ENCODE measurements at places on chromosomes 6 and 20.

DNA sequence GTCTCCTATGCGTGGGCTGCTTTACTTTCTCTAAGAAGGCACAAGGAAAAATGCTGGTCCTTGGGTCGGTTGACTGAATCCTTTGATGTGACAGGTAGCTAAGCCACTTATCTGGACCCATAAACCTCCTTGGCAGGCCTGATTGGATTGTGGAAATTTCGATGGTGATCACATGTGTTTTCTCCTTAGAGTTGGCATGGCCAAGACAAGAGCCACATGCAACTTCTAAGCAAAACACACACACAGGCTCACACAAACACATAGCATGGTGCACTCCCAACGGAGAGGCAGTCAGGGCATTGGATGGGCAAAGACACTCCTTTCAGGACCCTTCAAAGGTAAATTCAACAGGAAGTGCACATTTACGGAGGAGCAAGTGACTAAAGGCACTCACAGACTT lies 95.2 kb downstream of the PSMG4 start:
- no peak for DNase-seq

DNA sequence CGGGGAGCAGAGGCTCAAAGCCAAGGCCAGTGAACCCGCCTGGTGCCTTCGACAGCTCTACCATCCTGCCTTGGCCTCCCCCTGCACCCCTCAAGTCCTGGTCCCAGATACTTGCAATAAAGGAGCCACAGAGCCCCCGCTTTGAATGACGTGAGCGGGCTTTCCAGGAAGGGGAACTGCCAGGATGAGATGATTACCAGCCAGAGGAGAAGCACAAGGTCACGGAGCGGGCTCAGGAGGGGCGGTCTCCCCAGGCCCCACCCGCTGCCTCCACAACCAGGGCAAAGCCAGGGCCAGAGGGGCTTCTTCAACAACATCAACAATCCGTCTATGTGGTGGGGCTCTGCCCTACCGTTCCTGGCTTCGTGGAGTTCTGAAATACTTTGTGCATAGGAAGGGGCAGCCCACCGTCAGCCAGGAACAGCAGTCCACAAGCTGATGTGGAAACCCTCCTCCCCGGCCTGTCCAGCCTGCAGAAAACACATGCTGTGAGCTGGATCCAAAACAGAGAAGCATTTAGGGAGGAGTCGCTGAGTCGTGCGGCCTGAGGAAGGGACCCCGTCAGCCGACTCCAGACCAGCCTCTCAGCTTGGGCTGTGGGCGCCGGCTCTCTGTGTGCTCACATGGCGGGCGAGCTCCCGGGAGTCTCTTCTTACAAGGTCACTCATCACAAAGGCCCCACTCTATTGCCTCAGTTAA lies 392.5 kb downstream of the CDH4 start:
- no peak for DNase-seq

- DNase-seq: no peak
Measured at GRCh38 chr6:139520321-139520768, 145.9 kb upstream of the CITED2 start.

GRCh38 chr20:21705575-21706260 lies at the start of gene PAX1:
Gene PAX1, plus strand, starts transcription at chr20:21705664. Its CDS starts 49 bp downstream, at chr20:21705713.
- no peak for DNase-seq

- DNase-seq: no peak
Measured at GRCh38 chr20:33306228-33306627, 23.2 kb downstream of the BPIFB1 start.

DNA sequence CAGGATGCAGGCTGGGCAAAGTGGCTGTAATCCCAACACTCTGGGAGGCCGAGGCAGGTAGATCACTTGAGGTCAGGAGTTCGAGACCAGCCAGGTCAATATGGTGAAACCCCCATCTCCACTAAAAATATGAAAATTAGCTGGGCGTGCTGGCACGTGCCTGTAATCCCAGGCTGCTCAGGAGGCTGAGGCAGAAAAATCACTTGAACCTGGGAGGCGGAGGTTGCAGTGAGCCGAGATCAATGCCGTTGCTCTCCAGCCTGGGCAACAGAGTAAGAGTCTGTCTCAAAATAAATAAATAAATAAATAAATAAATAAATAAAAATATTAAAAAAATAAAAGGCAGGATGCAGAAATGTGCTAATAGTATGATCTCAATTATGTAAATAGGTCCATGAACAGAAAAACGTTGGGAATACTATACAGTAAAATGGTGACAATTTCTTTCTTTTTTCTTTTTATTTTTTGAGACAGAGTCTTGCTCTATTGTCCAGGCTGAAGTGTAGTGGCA lies 8.4 kb upstream of the CBFA2T2 start:
- DNase-seq: no peak

GRCh38 chr20:57259938-57260921 lies 6.2 kb downstream of the BMP7 start:
- no peak for DNase-seq

GRCh38 chr20:19453410-19453809 lies 241.0 kb downstream of the SLC24A3 start:
- no peak for DNase-seq

DNA sequence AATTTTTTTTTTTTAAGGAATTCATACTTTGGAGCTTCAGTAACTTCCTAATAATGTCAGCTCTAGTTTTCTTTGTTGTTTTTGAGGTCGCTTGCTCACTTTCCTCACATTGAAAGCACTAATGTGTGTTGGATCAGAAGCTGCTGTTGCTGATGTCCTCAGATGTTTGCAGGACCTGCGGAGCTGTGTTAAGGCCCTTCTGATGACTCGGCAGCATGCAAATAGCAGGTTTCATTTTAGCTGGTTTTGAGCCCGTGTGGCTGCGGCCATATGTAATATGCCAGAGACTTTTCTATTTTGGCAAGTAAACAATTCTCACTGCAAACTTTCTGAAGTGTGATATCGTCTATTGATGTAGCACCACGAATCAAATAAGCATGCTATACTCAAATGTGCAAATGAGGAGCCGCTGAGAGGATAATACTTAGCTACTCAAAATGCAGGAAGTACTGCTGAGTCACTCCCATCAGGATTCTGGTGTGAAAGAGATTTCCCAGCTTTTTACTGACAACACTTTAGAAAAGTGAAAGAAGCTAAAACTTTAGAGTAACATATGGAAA lies 187.8 kb downstream of the SASH1 start:
- no peak for DNase-seq

DNA sequence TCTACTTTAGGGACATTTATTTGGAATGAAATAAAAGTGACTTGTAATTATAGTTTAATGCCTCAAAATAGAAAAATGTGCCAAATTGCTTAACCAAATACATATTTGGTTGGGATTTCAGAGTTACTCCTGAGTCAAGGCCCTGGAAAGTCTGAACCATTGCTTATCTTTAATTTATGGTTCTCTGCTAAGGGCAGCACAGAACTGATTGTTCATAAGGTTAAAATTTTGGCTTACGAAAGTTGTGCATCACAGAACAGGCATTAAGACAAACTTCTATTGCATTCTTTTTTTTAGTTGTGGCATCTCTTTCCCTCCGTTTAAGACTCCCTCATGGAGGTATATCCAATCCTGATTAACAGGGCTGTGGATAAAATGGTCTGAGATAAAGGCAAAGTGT lies 92.2 kb upstream of the TENT5A start:
- DNase-seq: no peak

DNA sequence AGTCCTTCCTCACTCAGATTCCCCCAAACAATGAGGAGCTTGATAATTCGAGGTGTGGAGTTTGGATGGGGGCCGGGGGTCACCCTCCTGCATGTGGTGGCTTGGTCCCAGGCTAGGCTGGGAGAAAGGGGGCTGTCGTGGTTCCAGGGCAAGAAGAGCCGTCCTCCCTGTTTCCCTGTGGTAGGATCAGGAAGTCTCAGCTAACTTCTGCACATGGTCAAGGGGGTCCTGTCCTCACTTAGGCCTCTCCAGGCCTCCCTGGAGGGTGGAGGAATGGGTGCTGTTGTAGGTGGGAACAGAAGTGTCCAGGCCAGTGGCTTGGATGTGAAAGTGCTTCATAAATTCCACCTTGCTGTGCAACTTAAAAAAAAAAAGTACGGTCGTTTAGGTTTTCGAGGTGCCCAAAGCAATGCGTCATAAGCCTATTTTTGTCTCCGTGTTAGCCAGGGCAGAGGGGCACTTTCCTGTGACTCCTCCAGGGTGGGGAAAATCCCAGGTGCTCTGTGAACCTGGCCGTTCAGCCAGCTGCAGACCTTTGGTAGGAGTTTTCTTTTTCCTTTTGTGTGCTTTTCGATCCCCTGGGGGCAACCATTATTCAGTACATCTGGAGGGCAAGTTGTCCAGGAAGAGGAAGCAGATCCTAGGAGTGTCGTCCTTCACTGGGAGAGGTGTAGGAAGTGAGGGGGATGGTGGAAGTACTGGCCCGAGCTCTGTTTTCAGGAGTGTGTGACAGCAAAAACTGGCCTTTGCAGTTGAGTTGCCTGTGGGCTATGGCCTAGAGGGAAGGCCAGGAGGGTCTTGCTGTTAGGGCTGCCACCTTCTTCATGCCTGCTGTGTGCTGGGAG lies 9.6 kb downstream of the IGF2R start:
- DNase-seq: no peak

DNA sequence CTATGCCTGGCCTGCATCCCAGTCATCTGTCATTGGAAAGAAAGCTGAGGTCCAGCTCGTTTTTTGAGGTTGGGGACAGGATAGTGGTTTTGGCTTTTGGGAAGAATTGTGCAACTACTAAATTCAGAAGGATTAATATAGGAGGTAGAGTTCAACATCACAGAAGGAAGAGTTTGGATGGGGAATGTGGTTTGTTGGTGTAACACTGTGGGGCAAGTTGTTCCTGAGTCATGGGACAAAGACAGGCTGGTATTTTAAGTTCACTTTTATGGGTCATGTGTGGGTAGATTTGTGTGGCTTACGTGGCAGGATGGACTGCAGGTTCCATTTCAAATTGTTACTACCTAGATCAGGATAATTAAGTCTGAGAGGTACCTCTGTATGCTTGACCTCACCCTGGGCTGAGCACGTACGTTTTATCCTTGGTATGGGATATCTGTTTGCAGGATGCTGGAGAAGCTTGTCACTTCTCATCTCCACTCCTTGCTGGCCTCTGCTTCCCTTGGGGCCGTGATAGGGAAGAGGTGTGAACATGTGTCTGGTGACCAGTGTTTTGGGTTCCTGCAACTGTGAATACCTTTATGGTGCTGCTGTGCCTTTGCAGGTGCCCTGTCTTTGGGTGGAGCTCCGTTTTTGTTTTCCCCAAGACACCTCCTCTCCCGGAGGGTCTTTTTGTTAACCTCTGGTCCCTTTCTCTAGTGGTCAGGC lies 177.6 kb downstream of the JARID2 start:
- no peak for DNase-seq

DNA sequence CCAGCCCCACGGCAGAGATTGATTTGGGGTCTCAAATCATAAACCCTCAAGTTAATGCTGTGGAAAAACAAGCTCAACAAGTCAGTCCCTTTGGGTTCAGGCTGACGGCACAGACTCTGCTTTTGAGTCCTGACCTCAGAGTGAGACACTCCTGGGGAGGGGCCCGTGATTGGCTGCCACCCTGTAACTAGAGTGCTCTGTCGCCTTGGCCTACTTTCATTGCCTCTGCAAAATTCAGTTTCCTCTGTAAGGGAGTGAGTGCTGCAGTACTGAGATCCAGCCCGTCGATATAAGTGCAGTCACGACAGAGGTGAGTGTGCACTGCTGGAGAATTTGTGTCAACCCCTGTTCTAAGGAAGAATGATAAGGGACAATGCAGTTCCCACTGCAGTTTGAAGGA lies 105.6 kb downstream of the ANKS1A start:
- no peak for DNase-seq

GRCh38 chr6:134287859-134288537 lies 29.9 kb downstream of the SGK1 start:
- DNase-seq: no peak

- no peak for DNase-seq
Measured at GRCh38 chr6:87667032-87667431, 35.0 kb downstream of the AKIRIN2 start.

- DNase-seq: no peak
Measured at GRCh38 chr20:33438481-33438880, 5.1 kb downstream of the SNTA1 start.

DNA sequence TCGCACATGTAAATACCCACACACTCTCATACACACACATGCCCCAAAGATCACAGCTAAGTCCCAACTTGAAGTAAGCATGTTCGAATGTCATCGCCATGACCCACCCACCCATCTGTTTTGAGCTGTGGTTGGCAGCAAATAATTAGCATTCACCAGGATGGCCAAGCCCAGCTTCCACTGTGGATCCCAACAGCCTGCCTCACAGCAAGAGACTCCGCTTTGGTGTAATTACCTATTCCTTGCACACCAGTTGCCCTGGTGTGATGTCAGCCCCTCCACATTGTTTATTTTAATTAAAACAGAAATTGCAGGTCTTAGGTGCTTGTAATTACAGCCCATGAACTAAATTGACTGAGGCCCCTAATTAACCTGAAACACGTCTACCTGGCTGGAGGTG lies 81.1 kb downstream of the MAFB start:
- DNase-seq: no peak

DNA sequence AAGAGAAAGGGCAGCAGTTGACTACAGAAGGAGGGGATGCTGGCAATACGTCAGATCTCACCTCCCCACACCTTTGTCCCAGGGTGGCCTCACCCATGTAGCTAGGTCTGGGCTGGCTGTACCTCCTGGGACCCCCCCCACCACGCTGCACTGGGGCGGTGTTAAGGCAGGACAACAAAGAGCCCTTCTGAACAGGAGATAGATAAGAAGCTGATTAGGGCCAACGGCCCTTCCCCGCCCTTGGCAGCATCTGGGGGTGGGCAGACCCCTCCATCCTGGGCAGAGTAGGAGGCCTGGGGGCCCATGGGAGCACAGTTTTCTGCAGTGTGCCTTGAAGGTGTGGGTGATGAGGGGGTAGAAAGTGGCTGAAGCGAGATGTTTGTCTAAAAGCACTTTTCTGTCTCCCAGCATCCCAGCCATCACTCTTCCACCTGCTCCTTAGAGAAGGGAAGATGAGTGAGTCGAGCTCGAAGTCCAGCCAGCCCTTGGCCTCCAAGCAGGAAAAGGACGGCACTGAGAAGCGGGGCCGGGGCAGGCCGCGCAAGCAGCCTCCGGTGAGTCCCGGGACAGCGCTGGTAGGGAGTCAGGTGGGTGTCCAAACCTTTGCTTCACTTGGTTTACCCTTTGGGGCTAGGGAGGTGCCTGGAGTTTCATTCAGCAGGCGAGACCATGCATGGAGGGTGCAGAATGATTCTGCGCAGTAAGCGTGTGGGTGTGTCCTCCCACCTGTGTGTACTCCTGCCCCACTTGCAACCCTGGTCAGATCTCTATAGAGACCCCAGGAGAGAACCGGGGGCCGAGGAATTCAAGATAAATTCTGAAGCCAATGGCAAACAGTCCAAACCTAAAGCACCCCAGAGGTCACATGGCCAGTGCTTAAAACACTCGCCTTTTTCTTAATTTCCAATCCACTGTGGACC lies 3.9 kb downstream of the HMGA1 start:
- no peak for DNase-seq

DNA sequence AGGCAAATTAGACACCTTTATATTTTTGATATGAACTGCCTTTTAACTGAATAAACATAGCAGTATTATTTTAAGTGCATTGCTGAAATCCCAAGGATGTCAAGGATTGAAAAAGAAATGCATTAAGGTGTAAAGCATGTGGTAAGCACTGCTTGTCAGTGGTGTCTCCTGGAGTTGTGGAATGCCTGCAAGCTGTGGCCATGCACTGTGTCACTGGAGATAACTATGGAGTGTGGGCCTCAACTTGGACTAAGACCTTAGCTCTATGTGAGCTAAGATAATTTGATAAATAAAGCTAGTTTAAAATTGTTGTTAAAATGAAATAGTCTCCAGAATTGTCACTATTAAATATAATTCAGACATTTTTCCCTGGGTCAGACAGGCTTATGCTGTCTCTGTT lies 156.6 kb upstream of the OPRM1 start:
- DNase-seq: no peak
